Foreskin keratinocyte (primary cell): ENCODE measurements at places on chromosomes 5 and 9. TPM values are rescaled to one million over a fixed set of nuclear protein-coding genes. Genes with fewer than 3 reads are reported as not detected.
A peak's percentile ranks its signal among the peaks of the same experiment; 100 is the strongest.

Gene ANGPTL2
- 0.32 and 0.37 TPM in 2 replicates for total RNA-seq

Gene ZNF484
- total RNA-seq = 8.2 and 9.5 TPM in 2 replicates

Gene CCDC171
- 0.78 and 1.1 TPM in 2 replicates for total RNA-seq

Gene CORO2A
- total RNA-seq = 37.0 and 39.3 TPM in 2 replicates

Gene ARL14EPL
- total RNA-seq = not detected in 2 replicates

Gene FGFR4
- 5.5 and 8.3 TPM in 2 replicates for total RNA-seq

Gene PCDHGA10
- 0.71 and 1.8 TPM in 2 replicates for total RNA-seq

Gene CCDC192
- not detected in 2 replicates for total RNA-seq

Gene TSPAN17
- 62.5 and 72.1 TPM in 2 replicates for total RNA-seq

GRCh38 chr5:36089989-36090388 lies 23.3 kb upstream of the UGT3A2 start:
- peak; percentile 44 for DNase-seq

GRCh38 chr9:127138444-127138843 lies 16.0 kb upstream of the ANGPTL2 start:
- DNase-seq = no peak

GRCh38 chr9:98236901-98237487 lies 18.5 kb downstream of the TBC1D2 start:
- DNase-seq = no peak

- no peak for DNase-seq
These were observed 65.4 kb downstream of the CMYA5 start for GRCh38 chr5:79754865-79755555.

- no peak for DNase-seq
These were observed 299.7 kb downstream of the NPR3 start for GRCh38 chr5:33010846-33011245.

GRCh38 chr5:42636425-42636824 lies 120.2 kb upstream of the CCDC152 start:
- no peak for DNase-seq

GRCh38 chr9:126093771-126094170 lies 232.9 kb upstream of the MVB12B start:
- DNase-seq = no peak

GRCh38 chr5:124654418-124654817 lies 92.0 kb downstream of the ZNF608 start:
- DNase-seq = no peak

DNA sequence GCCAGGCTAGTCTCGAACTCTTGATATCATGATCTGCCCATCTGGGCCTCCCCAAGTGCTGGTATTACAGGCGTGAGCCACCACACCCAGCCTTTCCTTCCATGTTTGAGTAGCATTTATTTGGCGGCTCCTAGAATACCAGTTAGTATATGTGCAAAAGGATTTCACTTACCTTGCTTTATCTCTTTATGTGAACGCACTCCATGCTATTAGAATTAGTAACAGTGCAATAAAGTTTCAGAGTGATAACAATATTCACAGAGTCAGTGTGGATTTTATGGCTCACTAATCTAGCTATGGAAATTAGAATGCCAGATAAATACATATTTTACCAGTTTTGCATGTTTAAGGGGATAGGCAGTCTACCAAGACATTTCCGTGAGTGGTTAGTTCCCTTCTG lies 74.4 kb upstream of the NIPBL start:
- no peak for DNase-seq

DNA sequence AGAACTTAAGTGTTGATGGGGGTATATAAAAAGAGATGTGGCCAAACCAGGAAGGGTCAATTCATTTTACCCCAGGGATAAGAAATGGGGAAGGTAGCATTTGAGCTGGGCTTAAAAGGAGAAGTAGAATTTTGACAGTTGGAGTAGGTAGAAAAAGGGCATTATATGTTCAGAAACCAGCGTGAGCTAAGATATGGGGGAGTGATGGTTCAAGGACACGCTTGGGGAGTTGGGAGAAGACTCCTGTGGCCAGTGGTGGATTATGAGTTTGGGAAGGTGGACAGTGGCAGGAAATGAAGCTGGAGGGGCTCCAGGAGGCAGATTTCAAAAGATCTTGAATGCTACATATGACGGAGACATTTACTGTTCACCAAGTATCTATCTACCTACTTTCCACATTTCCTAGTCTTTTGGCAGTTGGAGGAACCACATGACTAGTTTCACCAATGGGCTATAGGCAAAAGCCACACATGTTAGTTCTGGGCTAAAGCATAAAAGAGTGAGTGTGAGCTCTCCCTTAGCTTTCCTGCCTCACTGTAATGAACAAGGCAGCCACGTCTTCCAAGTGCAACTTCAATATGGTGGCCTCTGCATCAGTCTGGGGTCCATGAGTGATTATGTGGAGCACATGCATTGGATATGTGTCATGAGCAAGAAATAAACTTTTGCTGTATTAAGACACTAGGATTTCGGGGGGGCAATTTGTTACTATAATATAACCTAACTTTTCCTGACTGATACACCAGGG lies 15.7 kb upstream of the GSN start:
- DNase-seq = no peak

DNA sequence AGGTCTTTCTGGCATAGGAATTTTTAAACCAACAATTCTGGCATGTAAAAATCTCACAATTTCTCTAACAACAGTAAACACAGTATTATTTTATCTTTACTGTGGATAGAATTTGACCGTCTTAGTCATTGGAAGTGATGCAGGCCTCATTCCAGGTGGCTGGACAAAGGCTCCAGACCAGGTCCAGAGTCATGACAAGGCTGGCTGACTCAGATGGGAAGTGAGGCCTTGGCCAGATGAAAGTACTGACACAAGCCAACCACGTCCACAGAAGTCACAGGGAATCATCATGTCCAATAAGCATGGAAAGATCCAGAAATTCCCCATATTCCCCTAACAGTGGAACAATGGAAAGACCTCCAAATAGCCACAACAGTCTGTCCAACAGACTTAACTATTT lies 12.4 kb downstream of the SPOCK1 start:
- DNase-seq = no peak

DNA sequence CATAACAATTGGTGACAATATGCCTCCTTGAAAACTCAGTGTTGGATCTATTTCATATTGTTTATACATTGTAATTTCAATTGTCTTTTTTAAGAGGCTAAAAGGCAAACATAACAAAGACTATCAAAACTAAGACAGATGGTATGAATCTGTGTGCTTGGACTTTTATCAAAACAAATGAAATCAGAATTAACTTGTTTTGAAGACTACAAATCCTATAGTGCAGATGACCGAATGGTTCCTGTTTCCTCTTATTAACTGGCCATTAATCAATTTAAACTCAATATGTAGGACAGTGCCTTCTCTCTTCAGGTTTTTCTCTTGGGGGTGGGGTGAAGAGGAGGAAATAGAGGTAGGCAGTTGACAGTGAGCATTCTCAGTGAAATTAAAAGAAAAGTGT lies 366.9 kb upstream of the GRAMD2B start:
- no peak for DNase-seq

DNA sequence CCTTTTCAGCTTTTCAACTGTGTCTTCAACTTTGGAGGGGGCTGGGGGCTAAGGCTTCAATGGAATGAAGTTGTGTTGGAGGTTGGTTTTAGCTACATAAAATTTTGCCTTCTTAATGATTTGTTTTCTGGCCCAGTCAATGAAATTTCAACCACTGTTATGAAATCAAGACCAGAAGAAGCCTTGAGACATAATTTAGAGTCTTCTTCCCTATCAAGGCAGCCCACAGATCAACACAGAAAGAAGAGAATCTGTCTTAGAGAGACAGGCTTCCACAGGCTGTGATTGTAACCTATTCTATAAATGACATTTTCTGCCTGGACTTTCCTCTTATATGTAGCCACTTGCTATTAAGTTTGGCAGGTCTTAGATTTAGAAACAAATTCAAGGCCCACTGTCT lies 46.5 kb upstream of the ZSWIM6 start:
- DNase-seq = no peak

DNA sequence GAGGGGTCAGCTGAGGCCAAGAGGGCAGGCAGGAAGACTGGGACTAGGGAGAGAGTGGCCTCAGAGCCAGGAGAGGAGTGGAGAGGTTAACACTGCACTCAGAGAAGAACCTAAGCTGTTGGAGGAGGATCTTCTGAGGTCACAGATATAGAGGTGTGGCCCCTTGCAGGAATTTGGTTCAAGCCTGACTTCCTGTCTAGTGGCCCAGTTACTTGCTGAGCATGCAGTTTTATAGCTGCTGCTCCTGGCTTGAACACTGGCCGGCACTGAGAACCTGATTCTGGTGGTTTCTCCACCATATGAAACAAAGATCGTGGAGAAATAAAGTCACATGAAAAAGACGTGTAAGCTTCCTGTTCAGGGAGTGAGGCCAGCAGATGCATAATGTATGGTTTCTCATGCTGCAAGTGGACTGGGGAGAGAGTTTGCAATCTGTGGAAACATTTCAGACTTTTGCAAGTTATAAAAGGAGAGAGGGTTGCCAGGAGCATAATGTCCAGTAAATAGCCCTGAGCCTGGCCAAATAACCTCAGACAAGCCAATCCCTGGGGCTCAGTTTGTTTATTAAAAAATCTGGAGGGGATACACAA lies 82.6 kb downstream of the GALNT10 start:
- DNase-seq = no peak
